ENCODE measurements at places on chromosomes 11 and 22. TPM values are rescaled to one million over a fixed set of nuclear protein-coding genes. Genes with fewer than 3 reads are reported as not detected.

GRCh38 chr11:78244546-78245255, 56.0 kb downstream of the USP35 start:
- H3K27me3 ChIP-seq: no peaks in the 10 kb centered on the region
- H3K27ac ChIP-seq: no peak overlapping the region
- no peak overlapping the region for H3K4me3 ChIP-seq
- H3K4me1 ChIP-seq: no peaks in the 10 kb centered on the region
- no peak for DNase-seq

DNA sequence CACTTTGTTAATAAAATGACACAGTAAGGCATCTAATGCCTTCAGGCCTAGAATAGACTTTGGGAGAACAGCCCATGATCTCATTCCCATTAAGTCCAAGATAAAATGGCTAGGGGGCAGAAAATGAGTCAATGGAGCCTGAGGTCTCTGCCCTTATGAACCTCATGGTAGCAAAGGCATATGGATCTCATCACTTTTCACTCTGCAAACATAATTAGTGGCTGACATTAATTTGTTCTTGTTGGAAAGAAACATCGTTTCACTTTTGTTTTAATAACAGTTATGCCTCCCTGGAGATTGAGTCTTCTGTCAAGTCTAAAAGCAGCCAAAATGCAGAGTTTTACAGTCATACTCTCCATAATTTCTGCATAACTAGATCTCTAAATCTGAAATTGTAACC, 111.8 kb upstream of the API5 start:
- no peak for DNase-seq
- no peaks in the 10 kb centered on the region for H3K4me1 ChIP-seq
- no peaks in the 10 kb centered on the region for H3K36me3 ChIP-seq
- H3K27ac ChIP-seq: no peak overlapping the region

Gene UBQLNL
- 0.39 TPM for total RNA-seq

GRCh38 chr22:38177044-38177443, 4.6 kb downstream of the PLA2G6 start:
- peaks cover 68% of the 10 kb centered on the region for H3K4me1 ChIP-seq
- no peak for DNase-seq
- no peaks in the 10 kb centered on the region for H3K27me3 ChIP-seq
- no peaks in the 10 kb centered on the region for H3K36me3 ChIP-seq
- H3K27ac ChIP-seq: peak overlapping the region; percentile 69
- no peak overlapping the region for H3K4me3 ChIP-seq

DNA sequence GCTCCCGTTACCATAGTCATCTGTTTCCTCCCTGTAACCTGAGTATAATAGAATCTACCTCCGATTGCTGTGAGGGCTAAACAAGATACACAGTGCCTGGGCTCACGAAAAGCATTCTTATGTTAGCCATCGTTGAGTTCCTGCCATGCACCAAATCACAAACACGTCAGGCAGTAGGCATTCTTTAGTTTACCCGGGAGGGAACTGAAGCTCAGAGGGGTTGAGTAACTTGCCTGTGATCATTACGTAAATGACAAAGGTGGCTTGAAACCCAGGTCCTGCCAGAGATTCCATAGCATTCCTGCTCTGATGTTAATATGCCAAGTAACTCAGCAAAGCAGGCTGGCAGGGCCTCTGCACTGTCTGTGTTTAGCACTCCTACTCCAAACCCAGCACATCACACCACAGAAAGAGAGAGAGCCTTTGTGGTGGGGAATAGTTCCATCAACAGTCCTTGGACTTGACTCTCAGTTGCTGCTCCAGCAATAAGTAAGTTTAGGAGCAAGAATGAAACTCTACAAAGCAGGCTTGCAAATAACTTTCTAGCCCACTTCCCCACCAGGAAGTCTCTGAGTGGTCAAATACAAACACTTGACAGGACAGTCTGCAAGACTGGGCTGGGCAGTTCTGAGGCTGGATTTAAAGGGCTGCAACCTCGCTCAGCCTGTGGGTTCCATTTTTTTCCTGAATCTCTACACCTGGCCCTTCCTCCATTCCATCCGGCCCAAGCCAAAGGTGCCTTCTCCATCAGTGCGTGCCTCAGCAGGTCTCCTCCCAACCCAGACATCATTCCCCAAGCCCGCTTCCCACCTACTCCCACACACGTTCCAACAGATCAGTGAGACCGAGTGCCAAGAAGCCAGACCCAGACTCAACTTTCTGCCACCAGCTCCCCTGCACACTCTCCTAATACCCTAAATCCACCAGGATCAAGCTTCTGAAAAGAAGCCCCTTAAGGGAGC, 1.1 kb downstream of the SCN2B start:
- peaks cover under 1% of the 10 kb centered on the region for H3K4me1 ChIP-seq
- DNase-seq: no peak
- peaks cover 54% of the 10 kb centered on the region for H3K27me3 ChIP-seq

- peak overlapping the region; percentile 97 for H3K27ac ChIP-seq
- peak; percentile 91 for DNase-seq
- H3K36me3 ChIP-seq: no peaks in the 10 kb centered on the region
- peaks cover 19% of the 10 kb centered on the region for H3K4me1 ChIP-seq
Measured at GRCh38 chr22:25110846-25111578, 88.6 kb upstream of the CRYBB3 start.

DNA sequence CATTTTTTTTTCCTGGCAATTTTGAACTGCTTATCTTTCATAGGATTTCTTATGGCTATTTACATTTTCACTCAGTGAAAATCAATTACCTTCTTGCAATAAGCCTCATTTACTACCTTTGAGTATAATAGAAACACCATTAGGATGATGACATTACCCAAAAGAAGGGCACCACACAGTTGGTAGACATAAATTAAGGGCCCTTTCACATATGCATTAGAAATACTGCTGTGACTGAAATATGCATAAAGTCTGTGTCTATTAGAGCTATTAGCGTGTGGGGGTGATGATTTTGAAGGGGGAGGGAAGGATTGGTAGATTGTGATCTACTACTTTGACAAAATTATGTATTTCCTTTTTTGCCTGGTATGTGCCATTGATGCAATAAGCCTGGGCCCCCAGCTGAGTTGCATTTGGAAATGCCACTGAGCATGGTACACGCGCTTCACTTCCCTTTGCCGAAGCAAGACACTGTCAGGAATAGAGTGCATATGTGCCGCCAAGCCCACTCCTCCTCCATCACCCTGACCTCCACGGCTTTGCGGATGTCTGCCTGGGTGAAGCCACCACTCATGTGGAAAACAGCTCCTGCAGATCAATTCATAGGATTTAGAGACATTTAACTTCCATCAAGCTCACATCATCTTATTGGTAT, 339.3 kb downstream of the DCDC1 start:
- peaks cover 5% of the 10 kb centered on the region for H3K27me3 ChIP-seq
- H3K4me1 ChIP-seq: no peaks in the 10 kb centered on the region
- H3K4me3 ChIP-seq: no peak overlapping the region
- H3K27ac ChIP-seq: no peak overlapping the region

GRCh38 chr22:41596776-41597634, 7.4 kb upstream of the PMM1 start:
- H3K4me1 ChIP-seq: peaks cover 11% of the 10 kb centered on the region
- H3K4me3 ChIP-seq: no peak overlapping the region
- peaks cover 3% of the 10 kb centered on the region for H3K36me3 ChIP-seq
- no peak for DNase-seq
- H3K27ac ChIP-seq: peak overlapping the region; percentile 31

GRCh38 chr11:57323167-57323854, 1.4 kb downstream of the TNKS1BP1 start:
- peak overlapping the region; percentile 90 for H3K4me3 ChIP-seq
- peaks cover 57% of the 10 kb centered on the region for H3K4me1 ChIP-seq
- no peaks in the 10 kb centered on the region for H3K27me3 ChIP-seq

Data from osteocyte (in vitro differentiated cells).